ENCODE measurements at places on chromosomes 5 and 9.

- DNase-seq: no peak
Measured at GRCh38 chr9:128946571-128947276, 679 bp downstream of the DOLK start.

DNA sequence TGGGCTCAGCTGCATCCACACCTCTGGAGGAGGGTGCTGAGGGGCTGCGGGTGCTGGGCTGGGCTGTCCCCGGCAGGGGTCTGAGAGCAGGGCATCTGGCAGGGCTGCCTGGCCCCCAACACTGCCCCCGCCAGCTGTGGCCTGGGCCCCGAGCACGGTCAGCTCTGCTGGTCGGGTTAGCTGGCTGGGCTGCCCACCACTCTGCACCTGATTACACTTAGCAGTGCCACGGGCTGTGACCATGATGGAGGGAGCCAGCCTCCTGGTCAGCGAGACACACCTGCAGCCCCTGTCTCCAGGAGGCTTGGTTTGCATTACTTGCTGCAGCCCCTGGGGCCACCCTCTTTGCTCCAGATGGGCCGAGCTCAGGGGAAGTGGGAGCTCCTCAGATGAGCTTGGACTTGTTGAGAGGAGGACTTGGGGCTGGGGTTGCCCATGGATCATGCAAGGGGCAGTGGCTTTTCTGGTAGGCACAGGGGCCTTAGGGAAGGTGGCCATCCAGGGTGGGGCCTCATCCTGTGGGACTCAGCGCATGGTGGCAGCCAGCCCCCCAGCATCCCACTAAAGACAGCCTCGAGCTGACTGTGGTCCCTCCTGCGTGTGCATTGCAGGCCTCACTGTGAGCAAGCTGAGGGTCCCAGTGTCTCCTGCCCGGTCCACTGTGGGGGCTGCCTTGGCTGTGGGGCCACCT is 132.0 kb upstream of the FAM120A start:
- no peak for DNase-seq

GRCh38 chr9:127568618-127568970 is 43.5 kb upstream of the STXBP1 start:
- DNase-seq: no peak

DNA sequence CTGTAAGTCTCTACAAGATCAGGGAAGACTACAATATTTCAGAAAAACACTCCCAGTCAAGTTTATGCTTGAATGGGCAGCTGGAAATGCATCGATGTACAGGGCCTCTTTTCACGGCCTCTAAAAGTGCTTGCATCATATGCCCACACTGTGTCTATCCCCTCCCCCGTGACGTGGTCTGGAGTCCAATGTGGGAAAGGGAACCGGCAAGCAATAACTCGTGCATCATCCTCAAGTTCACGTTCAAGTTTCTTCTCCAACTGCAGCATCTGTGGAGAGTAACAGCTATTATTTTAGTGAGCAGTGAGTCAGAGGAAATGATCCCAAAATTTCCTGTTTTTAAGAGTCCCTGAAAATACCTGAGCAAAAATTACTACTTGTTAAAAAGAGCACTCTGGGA is 22.3 kb downstream of the ATPSCKMT start:
- DNase-seq: no peak

DNA sequence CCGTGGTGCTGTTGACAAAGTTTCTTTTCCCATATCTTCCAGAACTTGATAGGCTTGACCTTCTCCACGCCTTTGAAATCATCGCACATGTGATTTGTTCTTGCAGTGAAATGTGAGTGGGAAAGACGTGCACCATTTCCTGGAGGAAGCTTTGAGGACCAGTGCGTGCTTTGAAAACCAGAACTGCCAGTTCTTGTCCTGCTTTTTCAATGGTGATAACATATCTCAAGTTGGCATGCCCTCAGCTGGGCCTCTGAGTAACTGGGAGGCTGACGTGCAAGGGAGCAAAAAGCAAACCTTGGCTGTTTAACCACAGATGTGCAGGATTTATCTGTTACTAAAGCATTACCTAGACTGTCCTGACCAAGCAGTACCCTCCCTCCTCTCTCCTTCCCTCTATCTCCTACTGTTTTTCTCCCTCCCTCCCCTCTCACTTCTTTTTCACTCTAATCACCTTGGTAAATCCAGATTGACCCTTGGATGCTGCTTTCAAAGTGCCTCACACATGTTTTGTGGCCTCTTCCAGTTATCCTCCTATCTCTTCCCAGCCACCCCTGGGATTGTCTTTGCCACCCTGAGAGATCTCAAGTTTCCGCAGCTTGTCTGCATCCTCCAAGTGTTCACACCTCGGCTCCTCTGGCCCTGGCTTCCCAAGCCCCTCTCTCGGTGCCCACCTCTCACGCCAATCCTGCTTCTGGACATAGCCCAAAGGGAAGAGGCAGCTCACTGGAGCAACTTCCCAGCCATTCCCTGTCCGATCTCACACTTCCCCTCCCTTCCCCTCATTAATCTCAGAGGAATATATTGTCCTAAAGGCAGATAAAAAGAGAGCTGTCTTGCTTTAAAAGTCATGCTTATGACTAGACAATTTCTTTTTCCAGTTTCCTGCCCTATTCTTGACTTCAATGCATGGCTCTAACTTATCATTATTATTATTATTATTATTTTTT is 198.3 kb downstream of the ERCC6L2 start:
- no peak for DNase-seq

DNA sequence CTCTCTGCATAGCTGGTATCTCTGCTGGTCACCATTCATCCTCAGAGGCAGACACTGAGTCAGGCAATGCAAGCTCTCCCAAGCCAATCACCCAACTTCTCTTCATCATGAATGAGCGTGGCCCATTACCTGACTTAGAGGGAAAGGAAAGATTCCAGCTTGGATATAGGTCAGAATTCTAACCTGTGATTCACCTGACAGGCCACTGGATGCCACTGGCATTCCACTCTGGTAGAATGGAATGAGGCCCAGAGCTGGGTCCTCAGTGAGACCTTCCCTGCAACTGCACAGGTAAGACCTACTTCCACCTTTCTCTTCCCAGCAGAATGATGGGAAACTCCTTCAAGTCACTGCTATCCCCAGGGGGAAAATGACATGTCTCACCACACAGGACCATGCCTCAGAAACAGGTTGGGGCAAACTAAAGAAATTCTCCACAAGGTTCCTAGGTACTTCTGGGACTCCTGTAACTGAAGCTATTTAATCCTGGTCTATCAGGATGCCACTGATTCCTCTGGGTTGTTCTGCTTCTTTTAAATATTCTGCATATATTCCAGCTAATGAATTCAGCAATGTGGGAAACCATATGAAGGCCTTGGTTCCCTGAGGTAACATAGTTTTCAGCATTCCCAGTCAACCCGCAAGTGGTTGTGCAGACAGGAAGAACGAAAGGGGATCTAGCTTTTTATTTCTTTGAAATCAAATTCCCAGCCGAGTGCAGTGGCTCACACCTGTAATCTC is 62.0 kb downstream of the SUSD1 start:
- DNase-seq: peak; percentile 18

DNA sequence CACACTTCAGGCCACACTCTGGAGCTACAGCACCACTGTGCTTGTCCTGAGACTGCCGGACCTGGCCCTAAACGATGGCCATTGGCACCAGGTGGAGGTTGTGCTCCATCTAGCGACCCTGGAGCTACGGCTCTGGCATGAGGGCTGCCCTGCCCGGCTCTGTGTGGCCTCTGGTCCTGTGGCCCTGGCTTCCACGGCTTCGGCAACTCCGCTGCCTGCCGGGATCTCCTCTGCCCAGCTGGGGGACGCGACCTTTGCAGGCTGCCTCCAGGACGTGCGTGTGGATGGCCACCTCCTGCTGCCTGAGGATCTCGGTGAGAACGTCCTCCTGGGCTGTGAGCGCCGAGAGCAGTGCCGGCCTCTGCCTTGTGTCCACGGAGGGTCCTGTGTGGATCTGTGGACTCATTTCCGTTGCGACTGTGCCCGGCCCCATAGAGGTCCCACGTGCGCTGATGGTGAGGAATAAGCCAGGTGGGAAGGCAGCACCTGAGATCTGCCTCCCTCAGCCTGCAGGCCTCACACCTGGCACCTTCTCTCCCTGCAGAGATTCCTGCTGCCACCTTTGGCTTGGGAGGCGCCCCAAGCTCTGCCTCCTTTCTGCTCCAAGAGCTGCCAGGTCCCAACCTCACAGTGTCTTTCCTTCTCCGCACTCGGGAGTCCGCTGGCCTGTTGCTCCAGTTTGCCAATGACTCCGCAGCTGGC is 14.7 kb downstream of the CRB2 start:
- no peak for DNase-seq

- no peak for DNase-seq
Measured at GRCh38 chr9:33403941-33404787, 1.8 kb upstream of the AQP7 start.

DNA sequence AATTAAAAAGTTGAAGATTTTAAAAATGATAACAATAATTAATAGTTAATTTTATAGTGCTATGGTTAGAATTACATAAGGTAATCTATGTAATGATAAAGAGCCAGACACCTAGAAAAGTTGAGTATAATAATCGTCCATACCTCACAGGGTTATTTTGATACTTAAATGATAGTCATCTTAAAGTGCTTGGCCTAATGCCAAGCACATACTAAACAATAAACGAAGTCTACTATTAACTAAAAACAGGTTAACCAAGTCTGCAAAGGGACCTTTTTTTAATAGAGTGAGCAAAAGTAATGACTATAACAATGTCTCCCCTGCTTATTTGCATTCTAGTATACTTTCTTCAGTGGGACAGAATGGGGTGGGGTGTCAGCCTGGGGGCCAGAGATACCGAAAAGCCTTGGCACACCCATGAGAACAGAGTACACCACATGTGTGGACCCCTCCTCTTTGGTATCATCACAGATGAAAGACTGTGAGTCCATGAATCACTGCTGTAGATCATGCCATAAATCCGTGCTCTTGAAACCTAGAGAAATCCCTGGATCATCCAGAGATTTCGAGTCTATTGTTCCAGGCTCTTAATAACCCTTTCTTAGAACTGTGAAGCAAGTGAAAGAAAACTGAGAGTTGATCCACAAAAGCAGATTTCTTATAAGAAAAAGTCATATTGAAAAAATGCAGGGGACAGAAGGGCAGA is 249.5 kb downstream of the PRELID2 start:
- DNase-seq: no peak

DNA sequence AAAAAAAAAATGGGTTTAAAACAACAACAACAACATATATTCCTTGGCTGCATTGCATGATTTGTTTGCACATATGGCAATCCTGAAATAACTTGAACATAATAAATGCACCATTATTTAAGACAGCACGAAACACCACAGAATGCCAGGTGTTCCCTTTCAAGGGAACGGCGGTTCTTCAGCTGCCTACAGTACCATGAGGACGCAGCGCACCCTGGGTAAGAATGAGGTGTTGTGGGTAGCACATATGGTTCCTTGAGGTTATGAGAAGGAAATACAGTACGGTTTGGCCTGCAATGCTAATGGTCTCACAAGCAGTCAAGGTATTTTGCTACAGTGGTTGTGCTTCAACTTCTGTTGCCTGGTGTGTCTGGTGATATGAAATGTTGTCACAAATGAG is 174.8 kb downstream of the SLC12A2 start:
- no peak for DNase-seq

- no peak for DNase-seq
Measured at GRCh38 chr9:98215821-98216220, 23.4 kb upstream of the CORO2A start.

DNA sequence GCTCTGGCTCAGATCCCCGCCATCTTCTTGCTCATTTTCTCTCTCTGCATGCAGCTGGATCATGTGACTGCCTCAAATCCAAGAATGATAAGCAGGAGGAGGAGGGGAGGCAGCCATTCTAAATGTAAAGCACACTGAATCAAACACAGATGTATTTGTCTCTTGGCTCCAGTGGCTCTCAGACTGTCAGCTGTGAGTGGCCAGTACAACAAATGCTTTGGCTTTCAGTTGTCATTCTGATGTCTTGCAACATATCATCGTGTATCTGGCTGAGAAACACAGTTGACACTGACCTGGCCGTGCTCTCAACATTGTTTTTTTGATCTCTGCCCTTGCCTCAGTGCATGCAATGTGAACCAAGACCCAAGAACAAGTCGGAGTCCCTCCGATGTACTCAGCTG is 233.1 kb downstream of the ADAMTSL1 start:
- DNase-seq: no peak

DNA sequence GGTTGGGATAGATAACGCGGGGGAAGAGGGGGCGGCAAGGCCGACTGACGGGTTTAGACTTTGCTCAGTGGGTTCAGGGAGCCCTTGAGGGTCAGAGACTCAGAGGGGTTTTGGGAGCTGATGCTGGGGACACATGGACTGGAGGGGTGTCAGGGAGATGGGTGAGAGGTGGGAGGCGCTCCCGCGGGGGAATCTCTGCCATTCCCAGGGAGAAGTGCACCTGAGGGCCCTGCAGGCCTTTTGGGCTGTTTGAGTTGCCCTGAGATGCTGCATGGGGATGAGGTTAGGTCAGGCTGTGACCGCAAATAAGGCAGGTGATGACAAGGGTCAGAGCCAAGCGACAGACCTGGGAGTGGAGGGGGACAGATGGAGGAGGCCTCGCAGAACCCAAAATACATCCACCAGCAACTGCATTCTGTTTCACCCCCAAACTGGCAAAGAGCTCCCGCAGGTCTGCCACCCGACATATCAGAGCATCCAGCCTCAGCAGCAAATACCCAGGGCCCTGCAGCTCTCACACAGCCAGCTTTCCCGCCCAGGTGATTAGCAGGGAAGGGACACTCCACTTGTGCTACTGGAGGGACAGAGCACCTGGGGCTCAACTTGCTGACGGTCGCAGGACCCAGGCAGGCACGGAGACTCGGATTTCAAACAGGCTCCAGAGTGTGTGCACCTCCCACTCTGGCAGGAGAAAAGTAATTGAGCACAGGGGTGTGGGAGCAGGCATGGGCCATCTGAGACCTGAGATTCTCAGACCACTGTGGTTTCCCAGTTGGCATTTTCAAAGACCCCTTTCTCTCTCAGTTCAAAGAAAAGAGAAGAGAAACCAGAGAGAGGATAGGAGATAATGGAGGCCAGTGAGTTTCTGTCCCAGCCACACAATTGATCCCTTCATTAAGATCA is 26.4 kb downstream of the TMOD1 start:
- no peak for DNase-seq

All from CD4-positive, alpha-beta memory T cell (primary cell).